SK-MEL-5 (cell line): ENCODE measurements at places on chromosomes 6 and 20. TPM values are rescaled to one million over a fixed set of nuclear protein-coding genes. Genes with fewer than 3 reads are reported as not detected.

CNKSR3 gene
- total RNA-seq, result 6.7 and 8.3 TPM in 2 replicates

ABHD16B gene
- total RNA-seq, result not detected in 2 replicates

IMPG1 gene
- not detected in 2 replicates for total RNA-seq

SYCP2L gene
- total RNA-seq, result 5.6 and 6.2 TPM in 2 replicates

FNDC11 gene
- 0.05 TPM in 1 of 2 replicates, not detected in the other for total RNA-seq

CLPSL1 gene
- not detected in 2 replicates for total RNA-seq

CDH26 gene
- 0.27 and 0.45 TPM in 2 replicates for total RNA-seq

PPIL6 gene
- 1.2 and 1.4 TPM in 2 replicates for total RNA-seq

TRIM26 gene
- total RNA-seq, result 24.7 and 25.0 TPM in 2 replicates
